SK-N-DZ (cell line): ENCODE measurements at places on chromosomes 16 and 17.
A peak's percentile ranks its signal among the peaks of the same experiment; 100 is the strongest.

DNA sequence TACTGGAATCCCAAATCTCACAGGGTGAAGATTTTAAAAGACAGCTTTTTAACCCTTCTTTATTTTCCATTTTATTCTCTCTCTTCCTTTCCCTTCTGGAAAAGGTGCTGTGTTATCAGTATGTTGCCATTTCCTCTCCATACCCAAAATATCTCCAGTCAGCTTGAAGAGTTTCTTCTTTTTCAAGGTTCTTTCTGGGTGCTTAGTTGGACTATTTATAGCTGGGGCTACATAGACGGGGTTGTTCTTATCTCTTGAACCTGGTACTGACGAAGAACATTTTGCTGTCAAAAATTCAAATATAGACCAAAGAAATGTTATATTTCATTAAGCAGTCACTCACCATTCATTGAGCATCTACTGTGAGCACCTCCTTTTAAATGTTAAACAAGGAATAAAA, 48.6 kb downstream of the IST1 start:
- DNase-seq, result no peak

DNA sequence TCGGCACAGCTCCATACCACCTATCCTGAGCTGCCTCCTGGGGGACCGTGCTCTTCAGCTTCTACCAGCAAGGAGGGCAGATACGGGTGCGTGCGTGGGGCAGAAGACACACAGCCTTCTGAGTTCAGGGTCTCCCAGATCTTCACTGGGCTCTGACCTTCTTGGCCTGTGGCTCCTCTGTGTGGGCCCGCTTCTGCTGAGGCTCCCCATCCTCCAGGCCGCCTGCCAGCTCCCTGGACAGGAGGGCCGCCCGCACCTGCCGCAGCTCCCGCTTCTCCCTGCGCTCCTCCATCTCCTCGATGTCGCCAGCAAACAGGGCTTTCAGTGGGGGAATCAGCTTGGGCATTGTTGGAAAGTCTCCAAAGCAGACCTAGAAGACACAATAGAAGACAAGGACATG, 25.2 kb downstream of the ELAC2 start:
- no peak for DNase-seq

DNA sequence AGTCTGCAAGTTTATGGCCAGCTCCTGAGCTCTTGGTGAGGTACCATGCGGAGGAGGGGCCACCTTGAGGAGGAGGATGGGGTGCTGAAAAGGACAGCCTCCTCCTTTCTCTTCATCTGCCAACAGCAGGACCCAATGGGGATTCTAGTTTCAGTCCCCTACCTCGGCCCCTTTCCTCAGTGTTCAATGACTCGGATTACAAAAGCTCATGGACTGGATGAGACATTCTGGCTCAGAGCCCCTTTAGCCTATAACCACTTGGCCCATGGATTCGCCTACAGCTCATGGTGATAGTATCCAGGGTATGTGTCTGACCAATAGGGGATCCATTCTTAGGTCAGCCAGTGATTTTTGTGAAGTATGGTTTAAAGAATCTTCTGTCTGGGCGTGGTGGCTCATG, 8.5 kb upstream of the PIK3R6 start:
- DNase-seq, result no peak

DNA sequence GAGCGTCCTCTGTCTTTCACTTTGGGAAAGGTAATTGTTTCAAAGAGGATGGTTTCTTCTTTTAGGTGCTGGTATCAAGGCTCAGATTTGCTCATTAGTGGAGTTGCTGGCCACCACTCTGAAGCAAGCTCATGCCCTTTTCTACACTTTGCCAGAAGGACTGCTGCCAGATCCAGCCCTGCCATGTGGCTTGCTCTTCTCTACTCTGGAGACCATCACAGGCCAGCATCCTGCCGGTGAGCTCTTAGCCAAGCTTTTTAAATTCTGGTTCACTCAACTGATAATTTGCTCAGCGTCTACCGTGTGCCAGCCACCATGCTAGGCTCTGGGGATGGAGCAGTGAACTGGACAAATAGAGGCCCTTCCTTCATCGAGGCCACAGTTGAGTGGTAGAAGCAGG, 4.3 kb downstream of the COG1 start:
- DNase-seq, result no peak

GRCh38 chr16:1984347-1985225, 593 bp downstream of the GFER start:
- DNase-seq, result no peak

GRCh38 chr17:82373731-82374625, 2.4 kb downstream of the UTS2R start:
- DNase-seq, result no peak

DNA sequence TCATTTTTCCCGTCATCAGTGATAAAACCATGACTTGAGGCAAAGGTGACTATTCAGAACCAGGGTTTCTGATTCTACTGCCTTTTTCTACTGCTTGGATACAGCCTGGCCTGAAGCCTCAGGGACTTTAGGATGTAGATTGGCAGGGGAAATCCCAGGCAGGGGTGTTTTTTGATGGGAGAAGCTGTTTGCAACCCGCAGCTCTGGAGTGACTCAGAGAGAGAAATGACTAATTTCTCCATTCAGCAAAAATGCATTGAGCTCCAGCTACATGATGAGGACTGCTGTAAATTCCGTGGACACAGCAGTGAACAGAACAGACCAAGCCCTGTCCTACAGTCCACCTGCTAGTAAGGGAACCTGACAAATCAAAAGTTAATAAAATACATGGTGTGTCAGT, 560.6 kb downstream of the CDH13 start:
- DNase-seq, result no peak

DNA sequence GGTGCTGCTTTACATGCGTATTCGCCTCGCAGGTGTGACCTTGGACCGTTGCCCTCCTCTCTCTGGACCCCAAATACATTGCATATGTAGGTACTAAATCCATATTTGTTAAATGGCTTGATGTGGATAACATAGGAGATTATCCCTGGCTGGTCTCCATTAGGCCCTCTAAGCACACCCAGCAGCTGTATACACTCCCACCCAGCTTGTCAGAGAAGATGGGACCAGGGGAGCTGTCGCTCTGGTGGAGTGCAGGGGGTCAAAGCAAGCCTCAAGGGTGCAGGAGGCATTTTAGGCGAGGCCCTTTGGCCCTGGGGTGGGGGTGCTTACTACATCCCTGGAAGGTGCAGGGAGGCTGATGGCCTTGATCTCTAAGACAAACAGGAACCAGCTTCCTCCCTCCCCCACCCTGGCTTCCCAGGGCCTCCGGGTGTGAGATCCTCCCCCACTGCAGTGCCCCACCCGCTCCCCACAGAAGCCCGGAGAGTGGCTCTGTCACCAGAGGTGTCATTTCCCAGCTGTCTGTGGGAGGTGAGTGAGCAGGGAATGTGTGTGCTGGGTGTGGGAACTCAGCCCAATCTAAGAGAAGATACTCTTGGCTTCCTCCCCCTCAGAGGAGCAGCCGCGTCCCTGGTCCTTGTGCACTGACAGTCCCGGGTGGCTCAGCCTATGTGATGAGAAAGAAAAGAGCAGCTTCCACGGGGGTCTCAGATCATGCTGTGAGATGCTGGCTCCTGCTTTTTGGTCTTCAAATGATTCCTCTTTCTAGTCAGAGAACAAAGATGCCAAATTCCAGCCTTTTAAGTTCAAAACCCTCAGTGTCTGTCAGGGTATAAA, 1.4 kb upstream of the VAMP2 start:
- peak; percentile 54 for DNase-seq

GRCh38 chr17:50559674-50560184, 786 bp upstream of the CACNA1G start:
- no peak for DNase-seq

DNA sequence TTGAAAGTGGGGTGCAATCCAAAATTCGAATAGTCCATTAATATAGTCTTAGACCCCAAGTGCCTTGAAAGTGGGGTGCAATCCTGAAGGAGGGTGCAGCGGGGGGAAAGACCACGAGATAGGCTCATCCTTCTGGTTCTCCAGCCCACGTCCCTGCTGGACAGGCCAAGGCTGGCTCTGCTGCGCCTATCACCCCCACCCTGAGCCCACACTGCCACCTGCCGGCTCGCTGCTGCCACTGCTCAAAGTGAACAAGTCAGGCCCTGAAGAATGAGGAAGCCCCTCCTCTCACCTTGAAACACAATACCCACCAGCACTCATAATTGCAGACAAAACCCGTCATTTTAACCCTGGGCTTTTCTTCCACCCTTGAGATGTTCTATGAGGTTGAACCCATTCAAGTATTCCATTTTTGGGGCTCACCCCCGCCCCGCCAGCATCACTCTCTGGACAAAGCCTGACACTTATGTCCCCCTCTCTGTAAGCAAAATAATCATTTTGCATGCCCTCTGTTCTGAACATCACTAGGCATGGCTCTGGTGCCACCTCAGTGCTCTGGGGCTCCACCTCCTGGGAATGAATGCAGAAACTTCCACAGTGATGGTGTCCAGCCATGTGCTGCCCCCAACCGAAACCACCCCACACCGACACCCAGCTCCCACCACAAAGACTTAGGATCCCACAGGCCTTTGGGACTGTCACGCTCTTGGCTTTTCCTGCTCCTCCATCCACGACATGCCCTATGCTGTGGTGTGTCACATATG, 56.8 kb downstream of the BEAN1 start:
- peak; percentile 70 for DNase-seq

DNA sequence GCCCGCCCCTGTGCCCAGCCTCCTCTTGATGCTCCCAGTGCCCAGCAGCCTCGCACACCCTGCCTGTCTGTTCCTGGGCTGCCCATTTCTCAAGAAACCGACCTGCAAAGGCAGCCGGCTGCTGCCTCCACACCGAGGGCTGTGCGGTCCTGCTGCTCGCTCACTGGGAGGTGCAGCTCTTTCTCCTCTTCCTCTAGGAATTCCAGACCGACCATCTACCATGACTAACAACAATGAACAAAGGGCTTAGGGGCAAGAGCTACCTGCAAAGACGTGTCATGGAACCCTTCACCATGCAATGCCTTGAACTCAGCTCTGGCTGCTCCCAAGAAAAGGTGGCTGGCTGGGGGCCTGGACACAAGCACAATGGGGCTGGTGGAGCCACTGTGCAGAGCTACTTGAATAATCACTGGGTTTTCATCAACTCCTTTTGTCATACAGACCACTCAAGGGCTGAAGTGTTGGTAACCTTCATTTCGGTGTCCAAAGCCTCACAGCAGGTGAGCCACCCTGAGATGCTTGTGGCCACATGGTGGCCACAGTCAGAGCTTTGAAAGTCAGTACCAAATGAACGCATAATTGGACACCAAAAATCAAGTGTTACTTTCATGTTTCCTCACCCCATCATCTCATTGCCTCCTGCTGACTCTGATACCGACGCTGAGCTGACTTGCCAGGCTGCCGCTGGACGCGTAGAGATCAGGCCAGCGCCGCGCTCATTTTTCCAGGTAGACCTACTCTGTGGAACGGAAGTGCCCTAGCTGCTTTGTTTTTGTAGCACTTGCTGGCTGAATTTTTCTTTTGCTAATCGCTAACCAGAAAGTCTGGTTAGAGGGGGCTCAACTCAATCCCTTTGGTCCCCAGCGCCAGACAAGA, 19.8 kb downstream of the CYB561 start:
- DNase-seq, result no peak

- no peak for DNase-seq
These were observed 149.9 kb downstream of the CLEC16A start for GRCh38 chr16:11094075-11094856.
